NCI-H187 treated with DMSO at 0.1 percent for 48 hours (cell line): ENCODE measurements at places on chromosomes 12 and 14.

- DNase-seq: peak; percentile 76
Observed at GRCh38 chr12:120529641-120530417, 871 bp upstream of the COQ5 start.

GRCh38 chr12:30719060-30719459, 23.4 kb upstream of the IPO8 start:
- DNase-seq: no peak

GRCh38 chr12:46659824-46660223, 166.0 kb downstream of the SLC38A4 start:
- DNase-seq: no peak

DNA sequence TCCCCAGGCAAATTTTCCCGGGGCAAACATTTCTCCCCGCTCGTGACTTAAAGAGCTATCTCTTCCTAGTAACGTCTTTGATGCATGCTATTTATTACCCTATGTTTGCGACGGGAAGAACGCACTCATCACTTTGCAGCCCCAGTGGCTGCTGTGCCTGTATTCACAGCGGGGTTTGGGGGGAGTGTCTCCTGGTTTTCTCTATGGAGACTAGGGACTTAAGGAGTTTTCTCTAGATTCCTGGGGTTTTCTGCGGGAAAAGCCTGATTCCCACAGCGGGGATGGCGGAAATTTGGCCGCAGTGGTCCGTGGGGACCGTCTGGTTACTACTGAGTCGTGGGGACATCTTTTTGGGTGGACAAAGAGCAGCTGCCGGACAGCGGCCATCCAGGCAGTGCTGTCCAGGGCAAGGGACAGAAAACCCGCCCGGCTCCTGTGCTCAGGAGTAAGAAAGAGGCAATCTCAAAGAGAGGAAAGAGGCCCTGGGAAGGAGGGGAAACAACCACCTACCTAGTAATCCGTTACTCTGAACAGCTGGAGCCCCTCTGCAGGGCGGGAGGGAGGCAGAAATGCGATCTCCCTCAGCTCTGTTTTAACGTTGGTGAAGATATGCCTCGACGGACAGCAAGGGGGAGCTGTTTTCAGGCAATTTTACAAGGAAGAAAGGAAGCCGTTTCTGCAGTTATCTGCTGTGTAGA, 771 bp upstream of the AVPR1A start:
- DNase-seq: no peak

- DNase-seq: no peak
Observed at GRCh38 chr12:94585626-94586025, 64.7 kb downstream of the TMCC3 start.

DNA sequence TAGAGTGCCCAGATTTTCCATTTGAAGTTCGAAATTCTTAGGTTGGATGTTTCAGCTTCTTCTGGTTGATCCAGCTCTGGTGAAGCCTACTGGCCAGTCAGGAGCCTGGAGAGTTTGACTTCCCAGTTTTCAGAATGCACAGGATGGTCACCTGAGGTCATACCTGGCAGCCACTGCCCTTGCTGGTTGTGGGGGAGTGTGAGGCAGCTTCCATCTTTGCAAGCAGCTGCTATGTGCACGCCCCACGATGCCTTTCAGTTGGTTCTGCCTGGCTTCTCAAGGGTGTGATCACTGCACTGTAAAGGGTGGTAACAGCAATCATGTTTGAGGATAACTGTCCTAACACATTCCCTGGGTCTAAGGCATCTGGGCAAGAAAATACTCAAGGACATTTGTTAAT, 15.4 kb downstream of the CCDC92 start:
- no peak for DNase-seq

GRCh38 chr12:3491938-3492792, 1.2 kb downstream of the PRMT8 start:
- DNase-seq: no peak

DNA sequence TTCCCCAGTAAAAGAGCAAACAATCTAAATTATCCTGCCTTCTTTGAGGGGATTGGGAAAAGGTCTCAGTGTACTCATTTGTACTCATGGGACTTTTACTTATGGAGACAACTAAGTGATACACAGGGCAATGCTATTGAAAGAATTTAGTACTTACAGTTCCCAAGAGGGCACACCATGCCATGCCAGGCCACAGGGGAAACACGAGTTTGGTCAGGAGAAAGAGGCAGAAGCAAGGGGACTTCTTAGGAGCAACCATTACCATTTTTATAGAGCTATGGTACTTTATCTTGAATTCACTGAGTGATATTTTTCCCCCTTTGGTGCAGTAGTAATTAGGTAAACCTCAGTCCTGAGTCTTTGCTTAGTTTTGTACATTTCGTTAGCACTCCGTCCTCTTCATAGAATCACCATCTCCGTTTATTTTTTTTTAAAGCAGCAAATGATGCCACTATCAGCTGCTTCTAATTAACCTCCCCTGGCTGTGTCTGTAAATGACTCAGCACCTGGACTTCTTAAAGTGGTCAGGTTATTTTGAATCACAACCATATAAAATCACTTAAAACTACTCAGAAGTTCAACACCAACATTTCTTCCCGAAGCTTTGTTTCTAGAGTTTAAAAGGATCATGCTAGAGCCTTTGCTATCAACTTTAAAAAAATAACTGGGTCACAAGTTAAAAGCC, 5.9 kb upstream of the WASHC3 start:
- DNase-seq: no peak

GRCh38 chr14:89866458-89866857, 88.1 kb downstream of the EFCAB11 start:
- no peak for DNase-seq

DNA sequence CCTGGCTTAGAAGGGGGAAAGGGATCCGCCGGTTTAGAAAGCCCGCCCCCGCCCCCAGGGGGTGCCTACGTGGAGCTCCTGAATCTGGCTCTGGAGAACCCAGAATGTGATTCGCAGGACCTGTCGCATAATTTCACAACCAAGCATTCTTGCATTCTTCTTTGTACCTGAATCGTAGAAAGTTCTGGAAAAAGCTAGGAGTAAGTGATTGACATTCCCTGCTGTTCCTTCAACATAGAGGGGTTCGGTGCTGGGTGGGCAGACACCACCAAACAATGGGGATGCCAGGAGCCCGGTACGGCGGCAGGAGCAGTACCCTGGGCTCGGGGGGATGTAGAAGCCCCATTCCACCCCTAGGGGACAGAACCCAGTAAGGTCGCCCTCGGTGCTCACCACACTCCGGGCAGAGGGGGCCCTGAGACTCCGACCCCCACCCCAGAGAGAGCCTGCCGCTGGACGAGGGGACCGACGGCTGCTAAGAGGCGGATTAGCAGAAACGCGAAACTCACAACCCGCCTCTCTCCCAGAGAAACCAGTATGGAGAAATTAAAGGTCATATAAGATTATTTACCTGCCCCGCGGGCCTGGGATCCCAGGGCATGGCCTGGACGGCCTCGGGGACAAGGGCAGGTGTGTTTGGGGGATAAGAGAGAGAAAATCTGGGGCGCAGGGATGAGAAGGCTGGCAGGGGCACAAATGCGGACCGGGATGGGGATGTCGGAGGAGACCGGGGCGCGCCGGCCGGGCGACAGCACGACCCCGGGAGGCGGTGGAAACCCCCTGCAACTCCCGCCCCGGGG, 520 bp downstream of the CSRP2 start:
- no peak for DNase-seq

GRCh38 chr14:35898217-35898775, 72.2 kb downstream of the BRMS1L start:
- no peak for DNase-seq

DNA sequence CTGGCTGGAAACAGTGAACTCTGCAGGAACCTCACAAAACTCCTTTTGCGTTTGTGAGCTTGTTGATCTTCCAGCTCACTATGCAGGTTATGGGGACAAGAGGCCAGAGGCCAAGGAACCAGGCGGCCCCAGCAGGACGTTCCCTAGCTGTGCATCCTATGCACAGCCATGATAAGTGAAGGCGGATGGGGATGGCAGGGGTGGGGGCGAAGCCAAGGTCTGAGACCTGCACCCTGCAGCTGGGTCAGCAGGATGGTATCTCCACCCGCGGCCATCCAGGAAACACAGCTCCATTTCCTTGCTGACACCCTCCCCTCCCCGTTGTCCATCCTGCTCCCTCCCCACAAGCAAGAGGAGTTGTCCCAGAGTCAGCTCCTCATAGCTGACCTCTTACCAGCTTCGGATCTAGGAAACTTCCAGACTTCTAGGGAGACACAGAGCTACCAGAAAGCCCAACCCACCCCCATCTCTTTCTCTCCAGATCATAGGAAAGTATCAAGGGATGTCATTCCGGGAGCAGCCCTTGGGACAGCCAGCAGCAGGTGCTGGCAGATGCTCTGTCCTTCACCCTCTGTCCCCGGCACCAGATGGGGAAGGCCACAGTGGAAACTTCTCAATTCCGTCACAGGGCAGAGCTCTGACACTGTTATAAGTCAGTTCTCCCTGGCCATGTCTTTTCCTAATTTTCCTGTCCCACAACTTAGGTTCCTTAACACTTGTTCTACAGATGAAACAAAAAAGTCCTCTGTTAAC, 9.4 kb downstream of the ZBTB39 start:
- DNase-seq: no peak

DNA sequence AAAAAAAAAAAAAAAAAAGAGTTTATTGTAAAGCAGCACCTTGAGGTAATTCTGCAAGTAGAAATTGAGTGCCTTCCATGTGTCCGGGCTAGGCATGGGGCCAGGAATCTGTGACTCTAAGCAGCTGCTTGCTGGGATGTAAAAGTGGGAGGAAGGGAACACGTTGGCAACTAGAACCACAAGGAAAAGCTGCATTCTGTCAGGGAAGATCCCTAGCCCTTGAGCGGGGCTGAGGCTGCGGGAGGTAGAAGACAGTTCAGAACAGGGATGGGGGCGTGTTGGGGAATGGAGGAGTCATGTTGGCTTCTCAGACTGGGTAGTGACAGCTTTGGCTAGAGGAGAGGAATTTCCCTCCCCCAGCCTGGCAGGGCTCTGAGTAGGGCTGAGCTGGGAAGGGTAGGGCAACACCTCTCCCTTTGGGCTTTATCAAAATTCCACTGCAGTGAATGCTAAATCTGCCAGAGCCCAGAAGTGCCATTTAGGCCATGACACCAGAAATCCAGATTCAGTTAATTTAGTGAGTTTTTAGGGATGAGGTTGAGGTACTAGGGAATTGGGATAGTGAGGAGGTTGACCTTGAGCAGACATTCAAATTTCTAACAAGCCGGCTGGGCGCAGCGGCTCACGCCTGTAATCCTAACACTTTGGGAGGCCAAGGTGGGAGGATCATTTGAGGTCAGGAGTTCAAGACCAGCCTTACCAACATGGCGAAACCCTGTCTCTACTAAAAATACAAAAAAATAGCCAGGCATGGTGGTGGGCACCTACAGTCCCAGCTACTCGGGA, 3.4 kb upstream of the TRAFD1 start:
- no peak for DNase-seq

GRCh38 chr12:89949457-89950195, 241.0 kb upstream of the ATP2B1 start:
- DNase-seq: no peak

- no peak for DNase-seq
Observed at GRCh38 chr12:95623554-95624170, 72.4 kb upstream of the USP44 start.

DNA sequence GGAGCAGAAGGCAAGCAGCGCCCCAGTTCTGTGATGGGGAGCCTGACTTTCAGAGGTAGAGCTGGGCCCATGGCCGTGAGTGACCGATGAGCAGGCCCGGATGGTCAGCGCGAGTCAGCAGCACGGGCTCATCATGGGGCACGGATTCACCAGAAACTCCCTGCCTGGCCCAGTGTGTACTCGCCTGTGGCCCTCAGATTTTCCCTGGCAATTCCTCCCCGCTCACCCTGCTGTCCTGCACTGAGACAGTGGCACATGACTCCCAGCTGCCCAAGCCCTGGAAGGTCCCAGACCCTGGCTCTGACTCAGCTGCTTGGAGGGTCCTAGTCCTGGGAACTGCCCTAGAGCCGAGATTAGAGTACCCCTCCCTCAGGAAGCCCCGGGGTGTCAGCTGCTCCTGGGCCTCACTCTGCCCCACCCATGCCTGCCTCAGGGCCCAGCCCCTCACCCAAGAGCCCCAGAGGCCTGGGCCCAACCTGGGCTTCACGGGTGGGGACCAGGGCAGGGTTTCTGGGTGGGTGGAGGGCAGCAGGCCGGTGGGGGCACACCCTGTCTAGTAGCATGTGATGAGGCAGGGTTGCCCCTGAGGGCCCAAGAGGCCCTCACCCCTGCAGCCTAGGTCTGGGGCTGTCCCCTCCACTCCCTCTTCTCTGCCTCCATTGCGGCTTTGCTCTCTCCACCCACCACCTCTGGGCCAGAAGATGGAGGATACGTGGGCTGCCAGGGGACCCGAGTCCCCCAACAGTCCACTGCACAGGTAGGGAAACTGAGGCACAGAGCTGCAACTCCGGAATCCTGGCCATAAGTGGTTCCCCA, 8.4 kb downstream of the TRMT61A start:
- DNase-seq: no peak

- DNase-seq: no peak
Observed at GRCh38 chr14:50354527-50354926, 42.2 kb downstream of the CDKL1 start.

- no peak for DNase-seq
Observed at GRCh38 chr12:63941166-63941800, 96.8 kb downstream of the SRGAP1 start.

DNA sequence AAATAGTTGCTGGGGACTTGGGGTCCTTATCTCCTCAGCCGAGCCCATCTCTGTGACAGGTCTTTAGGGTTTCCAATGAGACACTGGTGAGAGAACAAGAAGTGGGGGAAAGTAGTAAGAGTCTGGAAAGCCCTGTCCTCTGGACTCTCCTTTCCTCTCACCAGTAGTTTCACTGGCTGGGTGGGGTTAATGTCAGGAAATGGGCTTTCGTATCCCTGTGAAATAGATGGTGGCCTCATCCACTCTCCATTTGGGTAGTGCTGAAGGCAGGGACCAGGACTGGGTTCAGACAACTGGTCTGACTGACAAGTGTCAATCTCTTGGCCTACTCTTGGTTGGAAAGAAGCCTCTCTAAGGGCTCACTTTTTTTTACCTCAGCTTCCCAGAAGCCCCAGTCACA, 7.5 kb downstream of the ZNF385A start:
- DNase-seq: no peak

- DNase-seq: no peak
Observed at GRCh38 chr14:33315721-33316120, 377.0 kb downstream of the NPAS3 start.

DNA sequence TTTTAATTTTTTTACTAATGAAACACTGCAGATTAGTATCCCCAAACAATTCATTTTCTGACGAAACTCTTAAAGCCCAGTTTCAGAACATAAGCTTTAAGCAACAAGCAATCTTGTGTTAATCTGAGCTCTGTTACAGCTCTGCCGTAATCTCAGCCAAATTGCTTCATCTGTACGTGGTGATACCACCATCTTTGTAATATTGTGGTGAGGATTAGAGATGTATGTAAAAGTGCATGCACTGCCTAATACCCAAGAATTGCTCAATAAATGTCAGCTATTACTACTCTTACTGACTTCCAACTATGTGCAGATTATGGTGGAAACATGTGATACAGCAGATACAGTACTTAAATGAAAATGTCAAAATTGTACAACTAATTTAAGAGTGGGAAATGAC, 1.8 kb downstream of the AKAP5 start:
- DNase-seq: no peak
